ENCODE measurements at places on chromosomes 5 and 9.

DNA sequence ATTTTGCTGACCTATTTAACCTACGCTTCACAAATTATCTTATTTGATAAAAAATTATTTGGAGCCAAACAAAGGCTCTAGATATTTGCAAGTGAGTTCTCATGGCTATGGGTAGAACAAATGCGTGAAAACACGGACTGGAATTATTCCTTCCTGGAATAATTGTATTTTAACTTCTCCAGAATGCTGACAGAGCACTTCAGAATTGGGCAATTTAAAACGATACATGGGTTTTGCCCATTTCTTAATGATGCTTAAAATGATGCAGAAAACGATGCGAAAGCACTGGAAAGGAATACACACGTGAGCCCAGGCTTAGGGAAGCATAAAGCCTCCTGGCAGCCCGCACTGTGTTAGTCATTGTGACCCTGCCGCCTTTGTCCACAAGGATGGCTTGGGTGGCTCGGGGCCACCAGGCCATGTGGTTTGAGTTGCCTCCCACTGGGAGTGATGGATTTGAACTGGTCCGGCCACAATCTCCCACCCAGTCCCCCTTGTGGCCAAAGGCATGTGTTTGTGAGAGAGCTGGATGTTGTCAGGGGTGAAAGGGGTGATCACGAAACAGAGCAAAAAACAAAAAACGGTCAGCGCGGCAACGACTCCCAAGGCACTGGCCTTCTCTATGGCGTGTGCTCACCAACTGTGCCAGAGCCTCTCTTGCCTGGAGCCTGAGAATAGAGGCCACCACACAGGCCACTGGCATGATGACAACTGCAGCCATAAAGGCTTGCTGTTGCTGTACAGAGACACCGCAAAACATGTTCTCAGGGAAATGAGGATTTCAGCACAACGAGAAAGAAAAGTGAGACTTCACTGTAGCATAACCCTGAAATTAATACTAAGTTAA lies 234.2 kb upstream of the ADAMTS16 start:
- no peak for DNase-seq

DNA sequence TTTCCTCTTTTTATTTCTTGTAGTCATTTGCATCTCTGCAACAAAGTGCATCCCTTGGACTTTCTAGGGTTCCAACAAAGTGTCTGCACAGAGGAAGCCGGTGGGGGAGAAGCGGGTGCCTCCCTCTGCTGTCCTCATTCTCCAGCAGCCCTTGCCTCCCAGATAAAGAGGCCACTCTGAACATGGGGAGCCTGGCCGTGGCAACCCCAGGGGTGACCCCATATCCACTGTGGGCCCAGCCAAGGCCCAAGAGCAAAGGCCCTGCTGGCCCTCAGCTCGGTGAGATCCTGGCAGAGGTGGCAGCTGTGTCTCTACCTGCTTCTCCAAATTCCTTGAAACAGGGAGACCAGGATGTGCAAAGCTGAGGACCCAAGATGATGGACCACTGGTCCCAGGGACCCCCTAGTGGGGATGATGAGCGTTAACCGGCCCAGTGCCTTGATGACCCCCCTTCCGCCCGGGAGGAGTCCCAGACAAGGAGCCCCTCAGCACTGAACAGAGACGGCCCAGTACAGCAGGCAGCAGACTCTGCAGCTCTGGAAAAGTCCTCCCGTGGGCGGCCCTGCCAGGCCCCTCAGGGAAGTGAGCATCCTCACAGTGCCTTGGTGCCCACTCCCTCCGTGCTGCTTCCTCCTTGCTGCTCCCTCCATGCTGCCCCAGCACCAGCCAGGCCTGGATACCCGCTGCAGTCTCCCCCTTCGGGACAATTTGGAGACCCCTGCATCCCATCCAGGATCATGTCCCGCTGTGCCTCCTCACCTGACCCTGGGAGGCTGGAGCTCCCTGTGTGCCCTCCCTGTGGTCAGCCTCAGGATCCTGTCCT lies 62.5 kb downstream of the MRPL36 start:
- no peak for DNase-seq

DNA sequence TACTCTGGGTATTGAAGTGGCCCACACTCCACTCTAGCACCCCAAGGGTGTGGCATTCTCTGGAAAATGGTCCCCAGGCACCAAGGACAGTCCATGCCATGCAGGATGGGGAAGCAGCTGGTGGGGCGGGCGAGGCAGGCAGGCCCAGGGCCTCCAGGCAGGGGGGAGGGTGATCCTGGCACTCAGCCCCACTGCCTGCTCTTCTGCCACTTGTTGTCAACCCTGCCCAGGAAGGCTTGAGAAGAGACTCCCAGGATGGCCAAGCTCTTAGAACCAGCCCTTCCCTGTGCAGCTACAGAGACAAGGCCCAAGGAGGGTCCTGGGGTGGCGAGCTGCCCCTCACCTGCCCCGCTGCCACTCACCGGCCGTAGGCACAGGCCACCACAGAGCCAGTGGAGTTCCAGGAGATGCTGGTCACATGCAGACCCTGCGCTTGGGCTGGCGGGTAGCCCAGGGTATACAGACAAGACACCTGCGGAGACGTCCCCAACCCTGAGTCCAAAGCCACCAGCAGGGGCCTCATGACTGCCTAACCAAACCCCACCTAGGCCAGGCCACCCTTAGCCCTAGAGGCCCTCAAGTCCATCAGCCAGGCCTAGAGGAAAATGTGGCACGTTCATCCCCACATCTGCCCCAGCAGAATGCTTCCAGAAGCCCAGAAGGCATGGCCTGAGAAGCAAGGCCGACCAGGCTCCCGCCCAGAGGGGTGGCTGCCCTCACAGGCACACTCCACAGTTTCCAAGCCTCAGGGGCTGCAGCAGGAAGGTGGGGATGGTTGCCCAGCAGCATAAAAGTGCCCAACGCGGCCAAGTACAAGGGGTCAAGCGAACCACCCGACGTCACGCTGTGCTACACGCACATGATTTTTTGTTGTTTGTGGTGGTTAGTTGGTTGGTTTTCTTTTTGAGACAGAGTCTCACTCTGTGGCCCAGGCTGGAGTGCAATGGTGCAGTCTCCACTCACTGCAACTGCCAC lies 19.8 kb downstream of the DYNC2I2 start:
- DNase-seq: no peak

- DNase-seq: no peak
Observed at GRCh38 chr5:9971301-9971700, 278.4 kb downstream of the ATPSCKMT start.

- no peak for DNase-seq
Observed at GRCh38 chr9:75739884-75740611, 150.4 kb upstream of the PCSK5 start.

- DNase-seq: no peak
Observed at GRCh38 chr5:107157809-107158208, 512.9 kb downstream of the EFNA5 start.

DNA sequence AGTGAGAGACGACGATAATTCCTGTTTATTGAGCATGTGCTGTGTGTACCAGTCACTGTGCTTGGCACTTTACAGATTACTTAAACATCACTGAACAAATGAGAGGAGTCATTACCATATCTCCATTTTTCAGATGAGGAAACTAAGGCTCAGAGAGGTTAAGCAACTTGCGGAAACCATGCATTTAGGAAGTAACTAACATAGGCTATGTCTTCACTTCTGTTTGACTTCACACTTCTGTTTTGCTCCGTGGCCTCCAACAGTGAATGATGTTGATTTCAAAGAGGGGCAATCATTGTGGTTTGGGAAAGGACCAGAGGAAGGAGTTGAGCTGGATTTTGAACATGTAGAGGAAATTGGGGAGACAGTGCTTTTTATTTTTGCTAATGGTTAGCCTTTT lies 16.7 kb downstream of the GCNT1 start:
- DNase-seq: no peak

DNA sequence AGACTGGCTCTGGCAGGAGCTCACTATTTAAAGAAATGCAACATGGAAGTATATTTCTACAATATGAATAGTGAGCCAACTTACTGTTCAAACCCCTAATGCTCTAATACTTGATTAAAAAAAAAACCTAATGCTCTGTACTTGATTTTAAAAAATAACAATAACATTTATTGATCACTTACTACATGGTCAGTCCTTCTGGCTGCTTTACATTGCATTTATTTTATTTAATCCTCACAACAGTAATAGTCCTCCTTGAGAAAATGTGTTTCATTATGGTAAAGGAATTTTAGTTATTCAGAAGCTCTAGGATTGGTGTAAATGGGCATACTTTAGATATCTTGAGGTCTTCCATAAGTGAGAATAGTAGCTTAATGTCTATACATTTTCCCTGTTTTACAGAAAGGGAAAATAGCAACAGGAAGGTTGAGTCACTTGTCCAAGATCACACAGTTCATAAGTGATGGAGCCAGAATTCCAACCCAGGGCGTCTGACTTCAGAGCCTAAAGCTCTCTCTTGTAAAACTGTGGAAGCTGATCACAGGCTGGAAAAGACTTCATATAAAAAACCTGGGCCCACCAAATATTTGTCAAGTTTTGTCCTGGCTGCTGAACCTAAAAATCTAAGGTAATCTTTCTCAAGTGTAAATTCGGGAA lies 1.0 kb downstream of the STARD4 start:
- DNase-seq: no peak

DNA sequence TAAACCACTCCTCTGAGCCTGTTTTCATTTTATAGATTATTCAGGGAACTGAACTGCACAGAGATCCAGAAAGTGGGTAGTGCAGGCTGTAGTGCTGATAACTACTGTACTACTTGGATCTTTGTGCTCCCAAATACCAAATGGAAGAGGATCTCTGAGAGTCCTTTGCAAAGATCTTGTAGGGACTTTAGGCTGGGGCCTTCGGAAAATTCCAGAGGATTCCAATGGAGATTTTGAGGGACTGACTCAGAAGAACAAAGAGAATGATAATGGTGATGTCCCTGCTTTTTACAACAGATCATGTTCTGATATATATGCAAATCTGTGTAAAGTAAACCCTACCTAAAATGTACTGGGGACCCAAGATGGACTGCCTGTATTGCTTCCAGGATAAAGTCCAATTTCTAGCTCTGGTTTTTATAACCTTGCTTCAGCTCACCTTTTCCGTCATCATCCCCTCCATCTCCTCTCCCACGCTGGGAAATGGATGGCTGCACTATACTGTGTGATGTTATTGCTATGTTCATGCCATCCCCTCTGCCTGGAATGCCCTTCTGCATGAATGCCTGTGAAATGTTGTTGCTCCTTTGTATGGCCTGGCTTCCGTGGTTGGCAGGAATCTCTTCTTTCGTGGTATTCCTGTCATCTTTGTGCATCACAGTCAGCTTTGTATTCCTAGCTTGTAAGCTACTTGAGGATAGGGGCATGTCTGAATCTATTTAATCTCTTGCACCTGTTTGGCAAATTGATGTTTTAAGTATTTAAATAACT lies 9.7 kb upstream of the PSMD5 start:
- DNase-seq: no peak

DNA sequence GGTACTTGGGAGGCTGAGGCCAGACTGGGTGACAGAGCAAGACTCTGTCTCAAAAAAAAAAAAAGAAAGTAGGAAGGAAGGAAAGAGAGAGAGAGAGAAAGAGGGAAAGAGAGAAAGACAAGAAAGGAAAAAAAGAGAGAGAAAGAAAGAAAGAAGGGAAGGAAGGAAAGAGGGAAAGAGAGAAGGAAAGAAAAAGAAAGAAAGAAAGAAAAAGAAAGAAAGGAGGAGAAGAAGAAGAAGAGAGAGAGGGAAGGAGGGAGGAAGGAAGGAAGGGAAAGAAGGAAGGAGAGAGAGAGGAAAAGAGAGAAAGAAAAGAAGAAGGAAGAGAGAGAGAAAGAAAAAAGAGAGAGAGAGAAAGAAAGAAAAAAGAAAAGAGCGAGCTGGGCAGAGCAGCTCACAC lies 3.1 kb upstream of the ZER1 start:
- DNase-seq: no peak

GRCh38 chr5:157166214-157167213 lies at the start of gene GARIN3:
GARIN3 (minus strand) TSS chr5:157166264; CDS start chr5:157166168, 96 bp downstream.
- DNase-seq: no peak

DNA sequence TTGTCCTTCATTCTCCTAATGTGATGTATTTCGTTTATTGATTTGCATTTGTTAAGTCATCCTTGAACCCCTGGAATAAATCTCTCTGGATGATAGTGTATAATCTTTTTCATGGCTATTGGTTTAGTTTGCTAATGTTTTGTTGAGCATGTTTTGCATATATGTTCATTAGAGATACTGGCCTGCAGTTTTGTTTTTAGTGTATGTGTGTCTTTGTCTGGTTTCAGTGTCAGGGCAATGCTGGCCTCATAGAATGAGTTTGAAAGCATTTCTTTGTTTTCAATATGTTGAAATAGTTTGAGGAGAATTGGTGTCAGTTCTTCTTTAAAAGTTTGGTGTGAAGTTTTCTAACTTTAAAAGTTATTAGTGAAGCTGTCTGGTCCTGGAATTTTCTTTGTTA lies 149.6 kb upstream of the ATP10B start:
- no peak for DNase-seq

DNA sequence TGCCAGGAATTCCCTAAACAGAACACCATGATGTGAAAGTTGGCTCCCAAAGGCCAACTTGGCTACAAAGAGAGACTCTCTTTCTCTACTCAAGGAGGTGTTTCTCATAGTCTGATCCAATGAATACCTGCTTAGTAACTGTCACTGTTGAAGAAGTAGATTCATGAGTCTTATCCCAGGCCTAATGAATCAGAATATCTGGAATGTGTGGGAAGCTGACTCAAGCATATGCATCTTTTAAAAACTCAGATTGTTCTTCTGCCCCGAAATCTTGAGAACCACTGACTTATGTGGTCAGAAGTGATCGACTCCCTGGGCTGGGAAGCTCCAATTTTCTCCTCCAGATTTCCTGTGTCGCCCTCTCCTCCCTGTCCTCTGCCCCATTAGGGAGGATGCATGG lies 345.6 kb downstream of the PLK2 start:
- DNase-seq: no peak

- no peak for DNase-seq
Observed at GRCh38 chr9:72486594-72486955, 34.8 kb upstream of the TMC1 start.

GRCh38 chr9:94950579-94951323 lies 224.3 kb downstream of the AOPEP start:
- no peak for DNase-seq

DNA sequence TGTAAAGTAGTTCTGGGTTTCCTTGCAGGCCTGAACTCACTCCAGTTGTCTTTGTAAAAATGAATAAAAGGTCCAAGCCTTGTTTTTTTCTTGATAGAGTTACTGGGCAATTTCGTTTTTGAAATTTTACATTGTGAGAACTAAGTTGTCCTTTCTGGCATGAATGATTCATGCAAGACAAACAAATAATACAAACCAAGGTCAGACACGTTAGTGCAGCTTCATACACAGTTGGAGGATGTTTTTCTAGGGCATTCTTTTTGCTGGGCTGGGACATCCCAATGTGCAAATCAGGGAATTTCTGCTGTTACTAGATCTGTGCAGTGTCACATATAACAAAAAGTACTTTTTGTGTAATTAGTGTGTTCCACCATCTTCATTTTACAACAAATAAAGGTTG lies 96.0 kb downstream of the MEGF10 start:
- no peak for DNase-seq

- DNase-seq: no peak
Observed at GRCh38 chr9:81417941-81418340, 271.4 kb downstream of the TLE1 start.

GRCh38 chr9:27549196-27549755 lies 19.7 kb upstream of the MOB3B start:
- no peak for DNase-seq

GRCh38 chr5:101429241-101429640 lies 526.2 kb upstream of the ST8SIA4 start:
- DNase-seq: no peak
